ENCODE measurements at places on chromosomes 1 and 21.

DNA sequence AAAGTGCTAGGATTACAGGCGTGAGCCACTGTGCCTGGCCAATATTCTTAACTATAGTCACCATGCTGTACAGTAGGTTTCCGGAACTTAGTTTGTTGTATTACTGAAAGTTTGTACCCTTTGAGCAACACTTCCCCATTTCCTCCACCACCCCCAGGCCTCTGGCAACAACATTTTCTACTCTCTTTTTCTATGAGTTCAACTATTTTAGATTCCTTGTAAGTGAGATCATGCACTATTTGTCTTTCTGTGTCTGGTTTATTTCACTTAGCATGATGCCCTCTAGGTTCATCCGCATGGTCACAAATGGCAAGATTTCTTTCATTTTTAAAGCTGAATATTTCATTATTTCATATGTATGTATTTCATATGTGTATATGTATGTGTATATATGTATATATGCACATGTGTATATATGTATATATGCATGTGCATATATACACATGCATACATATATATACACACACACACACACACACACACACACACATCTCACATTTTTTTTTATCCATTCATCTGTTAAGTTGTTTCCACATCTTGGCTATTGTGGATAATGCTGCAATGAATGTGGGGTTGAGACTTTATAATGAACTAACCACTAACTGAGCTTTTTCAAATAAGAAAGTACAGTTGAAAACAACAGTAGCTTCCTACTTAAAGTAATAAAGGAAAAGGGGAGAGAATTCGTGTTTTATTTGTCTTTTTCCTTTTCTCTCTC is 256.8 kb upstream of the C1orf105 start:
- DNase-seq, result no peak

DNA sequence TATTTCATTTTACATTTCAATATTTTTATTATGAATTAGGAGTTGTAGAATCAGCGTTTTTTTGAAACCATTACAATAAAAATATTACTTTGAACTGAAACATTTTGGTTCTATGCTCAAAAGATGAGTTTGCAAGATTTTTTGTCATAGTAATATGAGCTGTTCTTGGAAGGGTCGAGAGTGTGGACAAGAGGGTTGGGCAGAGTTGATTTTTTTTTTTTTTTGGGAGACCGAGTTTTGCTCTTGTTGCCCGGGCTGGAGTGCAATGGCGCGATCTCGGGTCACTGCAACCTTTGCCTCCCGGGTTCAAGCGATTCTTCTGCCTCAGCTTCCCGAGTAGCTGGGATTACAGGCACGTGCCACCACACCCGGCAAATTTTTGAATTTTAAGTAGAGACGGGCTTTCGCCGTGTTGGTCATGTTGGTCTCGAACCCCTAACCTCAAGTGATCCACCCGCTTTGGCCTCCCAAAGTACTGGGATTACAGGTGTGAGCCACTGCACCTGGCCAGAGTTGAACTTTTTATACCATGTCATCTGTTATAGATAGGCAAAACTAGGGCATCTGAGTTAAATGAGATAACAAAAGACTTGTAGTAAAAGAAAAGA is 3.3 kb downstream of the CACYBP start:
- DNase-seq, result no peak

GRCh38 chr1:209057901-209058300 is 525.6 kb upstream of the CAMK1G start:
- no peak for DNase-seq

GRCh38 chr1:40626383-40626770 is 39.1 kb downstream of the RIMS3 start:
- no peak for DNase-seq

- no peak for DNase-seq
Measured at GRCh38 chr1:236000781-236001180, 64.1 kb downstream of the NID1 start.

GRCh38 chr21:43297391-43297981 is 128.7 kb downstream of the CRYAA start:
- DNase-seq, result no peak

GRCh38 chr1:7490576-7490975 is 280.5 kb upstream of the VAMP3 start:
- DNase-seq, result no peak

DNA sequence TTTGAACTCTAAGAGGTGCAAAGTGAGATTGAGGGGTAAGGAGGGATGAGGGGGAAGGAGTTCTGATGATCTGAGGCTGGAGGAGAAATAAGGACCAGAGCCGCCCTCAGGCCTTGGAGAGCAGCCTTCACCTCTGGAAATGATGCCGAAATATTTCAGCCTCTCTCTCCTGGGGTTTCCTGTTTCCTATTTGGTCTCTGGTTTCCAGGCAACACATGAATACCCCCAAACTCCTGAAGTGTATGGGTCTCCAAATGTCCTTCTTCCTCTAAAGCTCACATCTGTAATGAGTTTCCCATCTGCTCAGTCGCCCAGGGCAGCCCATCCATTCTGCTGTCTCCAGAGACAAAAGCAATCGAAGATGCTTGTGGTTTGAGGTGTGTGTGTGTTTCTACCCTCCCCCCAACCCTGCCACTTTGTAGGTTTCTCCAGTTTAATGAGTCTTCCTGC is 52.0 kb upstream of the FAM20B start:
- no peak for DNase-seq

DNA sequence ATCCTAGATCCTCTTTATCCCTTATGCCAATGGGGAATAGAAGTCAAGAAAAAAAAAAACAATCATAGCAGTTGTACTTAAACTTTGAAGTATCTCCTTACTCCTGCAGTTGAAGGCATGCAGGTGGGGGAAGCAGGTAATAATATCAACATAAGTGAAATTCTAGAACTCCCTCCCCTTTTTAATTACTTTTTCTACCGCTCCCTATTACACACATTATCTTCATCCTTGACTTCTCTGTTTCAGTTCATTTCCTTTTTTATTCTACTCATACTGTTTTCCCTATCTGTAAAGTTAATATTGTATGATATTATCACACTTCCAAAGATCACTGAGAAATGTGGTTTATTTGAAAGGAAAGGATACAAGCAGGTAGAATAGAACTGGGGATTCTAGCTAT is 962.0 kb downstream of the PLA2G4A start:
- no peak for DNase-seq

DNA sequence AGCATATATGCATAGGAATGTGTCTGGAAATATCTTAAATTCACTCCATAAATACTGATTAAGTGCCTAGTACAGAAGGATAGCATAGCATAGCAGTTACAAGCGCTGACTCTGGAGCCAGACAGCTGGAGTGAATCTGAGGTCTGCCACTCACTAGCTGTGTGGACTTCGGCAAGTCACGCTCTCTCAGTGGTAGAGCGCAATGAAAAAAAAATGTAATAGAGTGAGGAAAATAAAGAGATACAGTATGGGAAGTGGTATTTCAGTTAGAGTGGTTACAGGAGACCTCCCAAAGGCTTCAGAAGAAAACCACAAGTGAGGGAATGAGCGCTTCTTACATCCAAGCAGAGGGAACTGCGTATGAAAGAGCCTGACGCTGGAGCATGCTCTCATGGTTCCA is 338.9 kb upstream of the PRMT6 start:
- no peak for DNase-seq

- no peak for DNase-seq
Measured at GRCh38 chr1:230465691-230466090, 39.6 kb upstream of the PGBD5 start.

- no peak for DNase-seq
Measured at GRCh38 chr1:3545363-3546047, 65.8 kb downstream of the MEGF6 start.

Measured in activated CD4-positive, alpha-beta T cell treated with anti-CD3 and anti-CD28 coated beads, Interleukin-2, amount 50 U/mL, for 24 hours (primary cell).